ENCODE measurements at places on chromosomes 11 and 22.
A peak's percentile ranks its signal among the peaks of the same experiment; 100 is the strongest.

DNA sequence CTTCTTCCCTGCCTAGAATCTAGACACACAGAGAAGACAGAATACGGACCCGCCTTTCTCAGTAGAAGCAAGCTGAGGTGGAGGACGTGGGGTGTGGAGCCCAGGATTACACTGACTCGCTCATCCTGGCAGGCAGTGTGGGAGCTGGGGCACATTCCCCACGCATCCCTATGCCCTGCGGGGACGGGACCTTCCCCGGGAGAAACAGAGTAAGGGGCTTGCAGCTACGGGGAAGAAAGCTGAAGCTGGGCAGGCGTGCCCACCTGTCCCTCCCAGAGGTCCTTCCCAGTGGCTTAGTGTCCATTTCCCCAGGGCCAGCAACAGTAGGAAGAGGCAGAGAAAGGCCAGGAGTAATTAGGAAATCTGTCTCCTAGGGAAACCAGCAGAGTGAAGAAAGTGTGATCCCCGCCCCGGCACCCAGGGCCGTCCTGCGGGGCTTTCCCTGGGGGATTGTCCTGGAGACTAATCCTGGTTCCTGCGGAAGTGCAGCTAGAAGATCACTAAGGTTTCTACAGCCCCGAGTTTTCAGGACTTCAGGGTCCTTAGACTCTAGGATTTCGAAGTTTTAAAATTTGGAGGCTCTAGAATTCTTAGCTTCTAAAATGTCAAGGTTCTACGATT is 7.8 kb downstream of the DNAJB13 start:
- no peak for DNase-seq

- DNase-seq, result no peak
Measured at GRCh38 chr22:23534851-23535717, 45.0 kb downstream of the IGLL1 start.

DNA sequence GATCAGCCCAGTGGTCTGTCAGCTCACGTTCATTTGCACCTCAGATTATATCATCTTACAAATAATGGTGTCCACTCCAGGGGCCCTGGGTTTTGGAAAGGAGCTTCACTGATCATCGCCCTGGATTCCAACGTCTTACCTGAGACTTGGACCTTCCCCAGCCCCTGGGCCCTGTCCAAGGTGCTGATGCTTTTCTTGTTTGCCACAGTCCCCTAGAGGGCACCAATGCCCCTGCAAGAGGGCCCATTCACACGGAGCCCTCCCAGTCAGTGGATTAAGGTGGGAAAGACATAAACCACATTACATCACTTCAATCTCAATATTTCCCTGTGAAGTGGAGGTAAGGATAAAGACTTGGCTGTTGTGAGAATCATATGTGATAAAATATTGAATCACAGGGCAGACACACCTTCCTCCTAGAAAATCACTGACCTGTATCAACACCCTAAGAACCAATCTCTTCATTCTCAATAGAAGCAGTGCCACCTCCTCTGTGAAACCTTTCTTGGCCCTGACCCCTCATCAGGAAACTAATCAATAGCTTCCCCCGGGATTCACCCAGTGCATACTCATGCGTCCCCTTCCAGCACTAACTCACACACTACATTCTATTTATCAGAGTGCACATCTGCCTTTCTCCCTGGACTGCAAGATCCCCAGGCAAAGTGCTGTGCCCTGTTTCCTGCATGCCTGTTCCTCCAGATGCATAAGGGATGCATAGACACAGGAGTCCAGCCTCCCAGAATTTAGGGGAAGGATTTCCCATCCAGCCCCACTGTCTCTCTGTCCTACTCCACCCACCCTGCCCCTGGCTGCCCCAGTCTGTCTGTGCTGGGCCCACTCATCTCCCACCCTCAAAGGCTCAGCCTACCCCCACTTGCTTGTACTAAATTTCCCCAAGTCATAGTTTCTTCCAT is 167.0 kb downstream of the BUD13 start:
- peak; percentile 6 for DNase-seq

DNA sequence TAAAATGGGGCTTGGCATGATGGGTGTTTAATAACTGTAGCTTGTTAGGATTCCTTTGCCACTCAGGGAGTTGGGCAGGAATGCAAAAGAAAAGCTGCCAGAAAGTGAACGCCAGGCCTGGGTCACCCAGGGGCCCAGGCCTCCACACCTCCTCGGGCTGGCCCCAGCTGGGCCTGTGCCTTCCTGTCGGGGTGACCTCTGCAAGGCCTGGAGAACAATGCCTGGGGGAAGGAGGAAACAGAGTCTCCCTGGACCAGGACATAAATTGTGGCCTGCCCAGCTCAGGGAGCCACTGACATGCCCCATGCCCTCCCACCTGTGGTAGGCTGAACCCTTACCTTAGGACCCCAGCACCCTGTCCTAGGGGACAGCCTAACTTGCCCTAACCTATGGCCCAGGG is 21.9 kb downstream of the MN1 start:
- no peak for DNase-seq

DNA sequence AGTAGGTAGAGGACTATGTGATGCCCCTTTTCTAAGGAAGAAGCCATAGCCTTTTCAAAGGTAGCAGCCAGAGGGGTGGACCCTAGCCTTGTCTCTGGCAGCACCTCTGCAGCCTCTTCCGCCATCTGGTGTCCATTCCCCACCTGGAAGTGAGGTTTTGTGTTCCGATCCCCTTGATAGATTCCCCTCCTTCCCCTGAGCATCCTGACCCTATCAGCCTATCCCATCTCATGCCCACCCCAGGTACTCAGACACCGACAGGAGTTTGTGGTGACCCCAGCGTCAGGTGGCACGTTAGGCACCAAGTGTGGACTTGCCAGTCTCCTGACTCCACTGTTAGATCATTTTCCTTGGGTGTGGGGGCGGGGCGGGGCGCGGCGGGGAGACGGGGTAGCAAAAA is 398 bp upstream of the FAM89B start:
- no peak for DNase-seq

DNA sequence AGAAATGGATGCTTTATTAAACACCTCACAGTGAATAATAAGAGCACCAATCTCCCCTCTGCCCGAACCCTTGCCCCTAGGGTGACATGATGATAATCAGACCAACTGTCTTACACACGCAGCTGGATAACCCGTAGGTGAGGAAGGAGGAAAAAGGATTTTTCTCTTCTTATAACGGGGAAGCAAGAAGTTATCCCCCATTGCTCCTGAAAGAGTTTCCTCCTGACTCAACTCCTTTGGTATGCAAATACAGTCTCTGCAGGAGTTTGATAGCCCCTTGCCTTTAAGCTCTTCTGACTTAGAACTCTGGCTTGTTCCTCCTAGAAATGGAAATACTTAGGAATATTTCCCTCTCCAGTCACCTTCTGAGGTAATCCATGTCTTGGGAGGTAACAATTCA is 455.8 kb downstream of the TMEM135 start:
- DNase-seq, result no peak

- no peak for DNase-seq
Measured at GRCh38 chr22:46070215-46070802, 80.0 kb upstream of the PPARA start.

GRCh38 chr11:61832754-61833153 is 4.7 kb downstream of the FADS2 start:
- no peak for DNase-seq

- no peak for DNase-seq
Measured at GRCh38 chr11:64255135-64256128, 4.1 kb downstream of the PLCB3 start.

DNA sequence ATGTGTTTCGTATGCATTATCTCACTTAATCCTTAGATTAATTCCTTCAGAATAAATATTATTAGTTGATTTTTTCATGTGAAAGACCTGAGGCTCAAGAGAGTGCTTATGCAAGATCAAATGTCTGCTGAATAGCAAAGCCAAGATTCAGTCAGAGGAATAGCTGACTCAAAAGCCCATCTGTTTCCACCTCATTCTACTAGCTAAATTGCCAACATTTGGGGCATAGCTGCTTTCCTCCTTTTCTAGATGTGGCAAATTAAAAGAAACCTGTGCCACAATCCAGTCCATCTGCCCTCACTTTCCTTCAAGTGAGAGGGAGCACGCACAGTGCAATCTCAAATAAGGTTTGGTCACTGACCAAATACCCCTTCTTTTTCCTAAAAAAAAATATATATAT is 121.1 kb downstream of the PAX6 start:
- no peak for DNase-seq

GRCh38 chr11:2740275-2740940 is 40.6 kb upstream of the KCNQ1OT1 start:
- no peak for DNase-seq

- DNase-seq, result no peak
Measured at GRCh38 chr11:41845066-41845465, 385.6 kb upstream of the LRRC4C start.

DNA sequence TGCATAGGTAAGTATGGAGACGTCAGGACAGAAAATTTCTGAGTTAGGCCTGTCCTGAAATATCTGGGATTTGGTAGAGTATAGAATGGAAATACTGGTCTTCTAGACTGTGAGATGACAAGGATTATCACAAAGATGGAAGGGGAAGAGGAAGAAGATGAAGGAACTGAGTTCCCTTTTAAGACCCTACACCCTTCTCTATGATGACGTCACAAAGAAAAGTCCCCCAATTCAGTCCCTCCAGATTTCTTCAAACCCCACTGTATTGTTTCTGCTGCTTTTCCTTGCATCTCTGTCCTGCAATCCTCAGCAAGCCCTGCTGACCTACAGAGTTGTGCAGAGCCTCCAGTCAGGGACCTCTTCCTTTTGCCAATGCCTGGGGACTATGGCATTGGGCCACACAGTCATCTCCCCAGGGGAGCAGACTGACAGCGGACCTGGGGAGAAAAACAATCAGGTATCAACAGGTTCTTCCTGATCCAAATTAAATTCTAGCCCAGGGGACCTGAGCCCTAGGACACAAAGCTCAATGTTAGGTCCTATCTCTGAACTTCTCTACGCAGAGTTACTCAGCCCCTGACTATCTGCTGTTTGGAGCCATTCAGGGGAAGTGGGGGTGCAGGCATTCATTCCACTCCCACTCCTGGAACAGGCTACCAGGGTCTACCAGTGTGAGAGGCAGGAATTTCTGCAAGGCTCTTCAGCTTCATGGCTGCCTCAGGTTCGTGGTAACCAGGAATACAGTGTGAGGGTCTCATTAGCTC is 49.2 kb upstream of the POU2AF1 start:
- no peak for DNase-seq

- no peak for DNase-seq
Measured at GRCh38 chr22:30891443-30891755, 77.2 kb downstream of the MORC2 start.

GRCh38 chr11:128055576-128056217 is 531.7 kb downstream of the ETS1 start:
- no peak for DNase-seq

GRCh38 chr11:65640483-65641296 is 2.8 kb downstream of the SIPA1 start:
- DNase-seq, result no peak

DNA sequence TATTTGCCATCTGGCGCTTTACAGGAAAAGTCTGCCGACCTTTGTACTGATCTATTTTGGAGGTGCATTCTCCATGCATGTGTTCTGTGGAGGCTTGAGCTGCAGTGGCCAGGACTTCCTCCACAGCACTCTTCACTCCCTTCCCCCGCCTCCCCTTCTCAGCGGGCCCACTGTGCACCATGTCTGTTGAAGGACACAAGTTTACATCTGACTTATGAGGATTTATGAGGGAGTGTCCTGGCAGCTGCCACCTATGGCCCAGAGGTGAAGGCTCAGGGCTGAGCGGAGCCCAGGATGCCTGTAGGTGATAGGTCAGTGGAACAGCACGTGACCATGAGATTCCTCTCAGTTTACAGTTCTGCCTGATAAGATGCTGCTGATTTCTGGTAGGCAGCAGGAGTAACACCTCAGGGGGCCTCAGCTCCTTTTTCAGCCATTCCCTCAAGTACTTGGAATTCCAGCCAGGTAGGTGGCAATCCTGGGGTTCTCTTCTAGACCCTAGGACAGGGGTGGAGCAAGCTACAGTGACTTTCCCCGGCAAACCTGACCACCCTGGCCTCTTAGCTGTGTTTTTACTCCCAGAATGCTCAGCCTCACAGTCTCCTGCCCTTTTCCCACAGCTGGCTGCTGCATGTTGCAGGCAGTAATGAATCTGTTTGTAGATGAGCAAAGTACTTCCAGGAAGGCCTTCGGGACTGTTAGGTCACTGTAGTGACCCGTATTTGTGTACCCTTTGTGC is 59.9 kb downstream of the PPFIBP2 start:
- DNase-seq, result no peak

DNA sequence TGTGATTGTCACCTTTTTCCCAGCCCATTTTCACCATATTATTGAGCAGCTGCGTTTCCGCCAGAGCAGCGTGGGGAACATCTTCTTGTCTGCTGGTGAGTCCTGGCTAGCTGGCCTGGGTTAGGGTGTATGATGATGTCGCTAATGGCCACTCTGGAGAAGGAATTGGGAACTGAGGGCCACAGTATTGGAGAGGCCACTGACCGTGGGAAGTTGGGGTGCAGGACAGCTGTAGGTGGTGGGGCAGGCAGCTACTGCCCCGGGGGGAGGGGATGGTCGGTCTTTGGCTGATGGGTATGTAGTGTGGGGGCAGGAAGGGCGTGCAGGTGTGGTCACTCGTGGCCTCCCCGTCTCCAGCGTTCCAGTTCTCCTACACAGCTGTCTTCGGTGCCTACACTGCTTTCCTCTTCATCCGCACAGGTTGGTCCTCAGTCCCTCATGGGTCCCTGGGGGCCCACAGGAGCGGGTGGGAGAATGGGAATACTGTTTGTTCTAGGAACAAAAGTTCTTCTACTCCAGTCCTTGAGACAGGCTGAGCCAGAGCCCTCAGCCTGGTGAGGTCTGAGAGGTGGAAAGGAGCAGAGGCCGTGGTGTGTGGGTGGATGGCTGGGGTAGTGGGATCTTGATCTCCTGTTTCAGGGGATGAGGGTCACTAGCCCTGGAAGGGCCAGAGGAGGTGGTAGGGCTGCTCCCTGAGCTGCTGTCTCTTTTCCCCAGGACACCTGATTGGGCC is 2.1 kb downstream of the RCE1 start:
- DNase-seq, result no peak

GRCh38 chr11:41499429-41499828 is 40.0 kb upstream of the LRRC4C start:
- DNase-seq, result no peak

DNA sequence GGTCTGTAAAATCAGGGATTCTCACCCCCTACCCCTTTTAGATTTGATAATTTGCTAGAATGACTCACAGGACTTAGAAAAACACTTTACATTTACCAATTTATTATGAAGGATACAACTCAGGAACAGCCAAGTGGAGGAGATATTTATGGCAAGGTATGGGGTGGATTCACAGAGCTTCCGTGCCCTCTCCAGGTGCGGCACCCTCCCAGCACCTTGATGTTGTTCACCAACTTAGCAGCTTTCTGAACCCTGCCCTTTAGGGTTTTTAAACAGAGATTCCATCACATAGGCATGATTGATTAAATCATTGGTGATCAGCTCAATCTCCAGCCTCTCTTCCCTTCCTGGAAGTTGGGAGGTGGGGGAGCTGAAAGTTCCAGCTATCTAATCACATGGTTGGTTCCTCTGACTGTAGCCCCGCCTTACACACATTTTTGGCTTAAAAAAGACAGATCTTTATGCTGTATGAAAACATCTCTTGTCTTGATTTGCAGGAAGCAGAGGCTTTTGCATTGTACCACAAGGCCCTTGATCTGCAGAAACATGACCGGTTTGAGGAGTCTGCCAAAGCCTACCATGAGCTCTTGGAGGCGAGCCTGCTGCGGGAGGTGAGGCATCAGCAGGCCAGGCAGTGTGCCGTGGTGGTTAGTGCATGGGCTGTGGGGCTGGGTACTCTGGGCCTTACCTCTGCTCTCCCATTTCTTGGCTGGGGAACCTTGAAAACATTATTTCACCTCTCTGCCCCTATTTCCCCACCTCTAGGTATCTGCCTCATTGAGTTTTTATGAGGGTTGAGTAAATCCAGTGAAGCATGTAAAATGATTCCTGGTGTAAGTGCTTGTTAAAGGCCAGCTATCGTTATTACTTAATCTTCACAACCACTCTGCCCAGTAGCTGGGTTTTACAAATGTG is 27.0 kb downstream of the CABIN1 start:
- no peak for DNase-seq

Measured in brain microvascular endothelial cell (primary cell).